ENCODE measurements at places on chromosomes 1 and 21.

DNA sequence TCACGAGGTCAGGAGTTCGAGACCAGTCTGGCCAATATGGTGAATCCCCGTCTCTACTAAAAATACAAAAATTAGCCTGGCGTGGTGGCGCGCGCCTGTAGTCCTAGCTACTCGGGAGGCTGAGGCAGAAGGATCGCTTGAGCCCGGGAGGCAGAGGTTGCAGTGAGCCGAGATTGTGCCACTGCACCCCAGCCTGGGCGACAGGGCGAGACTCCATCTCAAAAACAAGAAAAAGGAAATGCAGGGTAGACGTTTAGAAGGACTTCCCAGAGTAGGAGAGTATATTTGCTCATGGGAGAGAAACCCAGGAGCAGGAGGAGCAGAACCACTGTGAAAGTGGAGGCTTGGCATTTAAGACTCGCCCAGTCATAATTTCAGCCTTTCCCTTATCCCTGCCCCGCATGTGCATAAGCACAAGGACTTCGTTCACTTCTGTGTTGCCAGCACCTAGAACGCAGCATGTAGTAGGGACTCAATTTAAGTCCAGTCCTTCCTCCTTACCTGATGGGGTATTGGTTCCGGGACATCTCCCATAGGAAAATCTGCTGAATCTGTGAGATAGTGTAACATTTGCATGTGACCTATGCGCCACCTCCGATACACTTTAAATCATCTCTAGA, 5.2 kb upstream of the MEF2D start:
- DNase-seq: no peak

GRCh38 chr1:77592906-77593305, 89.6 kb downstream of the ZZZ3 start:
- no peak for DNase-seq

GRCh38 chr1:101257500-101258325, 20.9 kb downstream of the S1PR1 start:
- DNase-seq: no peak

DNA sequence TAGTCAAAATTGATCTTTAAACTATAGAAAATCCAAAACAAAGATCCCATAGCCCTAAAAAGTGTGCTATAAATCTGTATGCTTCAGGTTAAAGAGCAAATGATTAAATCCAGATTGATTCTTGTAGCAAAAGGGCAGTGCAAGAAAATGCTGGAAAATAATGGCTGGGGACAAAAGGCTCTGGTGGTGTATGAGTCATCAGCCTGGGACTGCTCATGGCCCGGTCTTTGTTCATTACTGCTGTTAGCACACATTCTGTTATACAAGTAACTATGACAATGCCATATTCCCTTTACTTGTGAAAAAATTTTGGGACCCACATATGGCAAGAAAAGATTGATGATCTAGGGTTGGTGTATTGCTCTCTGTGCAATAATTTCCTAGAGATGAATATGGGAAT, 89.1 kb downstream of the RWDD3 start:
- DNase-seq: no peak

GRCh38 chr1:33268927-33269610, 12.8 kb downstream of the ZNF362 start:
- DNase-seq: no peak

- no peak for DNase-seq
These were observed 96.6 kb upstream of the ERRFI1 start for GRCh38 chr1:8122477-8123407.

DNA sequence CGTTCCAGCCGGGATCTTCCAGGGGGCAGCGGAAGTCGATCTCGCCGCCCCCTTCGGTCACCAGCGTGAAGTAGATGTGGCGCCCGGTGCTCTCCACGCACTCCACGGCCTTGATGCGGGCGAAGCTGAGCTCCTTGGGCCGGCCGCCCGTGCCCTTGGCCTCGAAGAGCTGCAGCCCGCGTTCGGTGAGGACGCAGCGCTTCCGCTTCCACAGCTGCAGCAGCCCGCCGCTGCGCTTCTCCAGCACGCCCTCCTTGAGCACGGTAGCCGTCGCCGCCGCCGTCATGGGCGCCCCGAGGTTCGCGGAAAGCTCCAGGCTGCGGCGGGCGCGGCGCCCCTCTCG, 516 bp downstream of the PHLDA3 start:
- DNase-seq: no peak

GRCh38 chr21:42677339-42678321, 24.2 kb downstream of the PDE9A start:
- DNase-seq: no peak

DNA sequence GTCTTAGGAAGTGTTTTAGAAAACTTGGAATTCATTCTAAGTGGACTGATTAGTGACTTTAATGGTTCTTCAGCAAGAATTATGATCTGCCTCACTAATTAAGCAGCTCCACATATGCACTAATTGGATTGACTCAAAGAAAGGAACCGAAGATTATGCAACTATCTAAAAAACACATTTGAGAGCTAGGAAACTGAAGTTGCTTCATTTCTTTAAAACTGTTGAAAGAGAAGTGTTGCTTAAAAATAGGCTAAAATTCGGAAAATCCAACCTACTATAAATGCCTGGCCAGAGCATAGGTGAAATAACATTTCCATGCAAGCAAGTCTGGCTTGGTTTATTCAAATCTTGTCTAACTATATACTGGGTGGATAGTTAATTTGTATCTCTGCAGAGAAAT, 502.9 kb upstream of the ZRANB2 start:
- DNase-seq: no peak

DNA sequence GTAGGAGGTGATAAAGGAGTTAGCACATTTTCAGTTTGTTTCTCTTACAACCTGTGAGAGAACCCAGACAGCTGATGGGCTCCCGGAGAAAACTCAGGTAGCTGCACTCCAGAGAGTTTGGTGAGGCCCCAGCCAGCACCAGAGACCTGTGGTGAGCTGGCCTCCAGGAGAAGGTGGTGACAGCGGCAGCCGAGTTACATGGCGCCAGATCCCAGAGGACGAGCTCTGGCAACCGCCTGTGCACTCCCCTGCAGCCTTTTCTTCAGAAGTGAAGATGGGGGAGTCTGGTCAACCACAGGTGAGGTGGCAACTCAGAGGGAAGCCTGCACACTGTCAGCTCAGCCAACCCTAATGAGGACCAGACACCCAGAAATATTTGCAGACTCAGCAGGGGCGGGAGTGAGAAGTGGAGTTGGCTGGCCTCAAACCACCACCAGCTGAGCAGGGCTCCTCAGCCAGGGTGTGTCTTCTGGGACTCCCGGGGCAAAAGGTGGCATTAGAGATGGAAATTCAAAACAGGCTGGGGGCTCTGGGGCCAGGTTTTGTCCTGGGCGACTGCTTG, 209.7 kb downstream of the SETD4 start:
- DNase-seq: no peak

- DNase-seq: no peak
These were observed 2.9 kb downstream of the COL9A2 start for GRCh38 chr1:40313958-40314720.

DNA sequence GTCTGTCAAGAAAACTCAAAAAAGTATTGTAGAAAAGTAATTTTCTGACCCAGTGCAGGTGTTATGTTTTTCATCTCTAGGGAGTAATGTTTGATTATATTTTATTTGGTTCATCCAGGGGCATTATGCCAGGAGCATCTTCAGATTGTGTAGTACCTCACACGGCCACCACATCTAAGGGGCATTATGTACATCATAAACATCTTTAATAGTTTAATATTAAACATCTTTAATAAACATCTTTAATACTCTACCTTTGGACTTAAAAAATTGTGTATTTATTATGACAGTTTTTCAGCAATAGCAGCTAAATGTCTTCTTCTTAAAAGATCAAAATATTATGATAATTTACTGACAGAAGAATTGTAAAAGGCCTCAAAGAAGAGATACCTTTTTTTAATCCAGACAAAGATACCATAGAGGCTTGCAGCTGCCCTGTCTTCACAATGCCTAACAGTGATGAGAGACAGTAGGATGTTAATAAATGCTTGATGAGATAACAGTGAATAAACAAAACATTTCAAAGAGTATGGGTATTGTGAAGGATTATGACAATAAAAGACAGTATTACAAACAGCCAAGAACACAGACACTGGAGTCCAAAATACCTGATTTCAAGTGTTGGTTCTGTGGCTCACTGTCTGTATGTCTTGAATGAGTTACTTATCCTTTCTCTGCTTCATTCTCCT, 240.9 kb upstream of the ADGRL2 start:
- no peak for DNase-seq

- no peak for DNase-seq
These were observed 7.0 kb upstream of the PSEN2 start for GRCh38 chr1:226863446-226863845.

DNA sequence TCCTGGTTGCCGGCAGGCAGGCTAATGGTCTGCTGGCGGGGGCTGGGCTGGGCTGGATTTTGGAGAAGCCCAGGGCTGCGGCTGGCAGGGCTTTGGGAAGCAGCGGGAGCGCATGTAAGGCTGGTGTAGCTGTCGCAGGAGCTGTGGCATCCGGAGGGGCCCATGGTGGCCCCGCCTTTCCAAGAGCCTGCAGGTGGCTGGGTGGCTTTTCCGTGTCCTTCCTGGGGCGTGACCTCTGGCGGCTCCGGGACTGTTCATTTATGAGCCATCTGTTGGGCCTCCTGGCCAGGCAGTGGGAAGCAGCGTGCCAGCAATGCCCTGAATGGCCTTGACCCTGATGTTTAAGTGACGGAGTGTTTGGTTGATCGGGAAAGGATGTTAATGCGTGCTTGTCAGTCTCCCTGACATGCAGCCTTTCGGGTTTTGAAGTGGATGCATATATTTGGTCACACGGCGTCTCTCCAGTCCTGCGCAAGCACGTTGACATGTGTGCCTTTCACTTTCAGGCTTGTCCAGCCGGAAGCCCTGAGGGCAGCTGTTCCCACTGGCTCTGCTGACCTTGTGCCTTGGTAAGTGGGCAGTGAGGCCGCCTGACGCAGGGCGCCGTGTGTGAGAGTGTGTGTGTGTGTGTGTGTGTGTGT, 38.5 kb downstream of the AGPAT3 start:
- no peak for DNase-seq

GRCh38 chr1:94715321-94715720, 104.8 kb upstream of the SLC44A3 start:
- DNase-seq: no peak

GRCh38 chr1:239886266-239886665, 205.4 kb upstream of the FMN2 start:
- DNase-seq: no peak

DNA sequence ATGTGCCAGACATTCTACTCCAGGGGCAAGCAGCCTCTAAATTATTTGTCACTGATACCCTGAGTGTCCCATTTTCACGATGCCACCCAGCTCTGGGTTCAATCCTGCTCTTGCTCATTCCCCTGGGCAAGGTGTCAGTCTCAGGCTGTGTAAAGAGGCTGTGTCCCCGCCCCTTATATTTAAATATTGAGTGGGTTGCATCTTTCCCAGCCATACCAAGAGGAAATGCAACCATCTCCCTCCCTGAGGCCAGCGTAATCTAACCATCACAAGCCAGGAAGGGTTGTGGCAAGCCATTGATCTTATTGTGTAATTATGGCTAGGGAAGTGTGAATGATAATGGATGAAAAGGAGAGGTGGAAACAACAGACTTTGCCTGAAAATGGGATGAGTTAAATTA, 54.7 kb upstream of the CLDN14 start:
- DNase-seq: no peak

GRCh38 chr1:168825820-168826219, 96.8 kb upstream of the DPT start:
- DNase-seq: no peak

DNA sequence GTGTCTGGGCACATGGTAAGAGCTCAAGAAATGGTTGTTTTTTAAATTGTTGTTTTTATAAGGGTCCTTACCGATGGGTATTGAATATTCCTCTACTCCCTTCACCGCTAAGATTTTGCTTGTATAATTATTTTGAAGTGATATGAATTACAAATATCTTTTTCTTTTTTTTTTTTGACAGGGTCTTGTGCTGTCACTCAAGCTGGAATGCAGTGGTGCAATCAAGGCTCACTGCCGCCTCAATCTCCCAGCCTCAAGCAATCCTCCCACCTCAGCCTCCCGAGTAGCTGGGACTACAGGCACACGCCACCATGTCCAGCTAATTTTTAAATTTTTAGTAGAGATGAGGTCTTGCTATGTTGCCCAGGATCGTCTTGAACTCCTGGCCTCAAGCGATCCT, 27.1 kb upstream of the RAB3GAP2 start:
- DNase-seq: no peak

DNA sequence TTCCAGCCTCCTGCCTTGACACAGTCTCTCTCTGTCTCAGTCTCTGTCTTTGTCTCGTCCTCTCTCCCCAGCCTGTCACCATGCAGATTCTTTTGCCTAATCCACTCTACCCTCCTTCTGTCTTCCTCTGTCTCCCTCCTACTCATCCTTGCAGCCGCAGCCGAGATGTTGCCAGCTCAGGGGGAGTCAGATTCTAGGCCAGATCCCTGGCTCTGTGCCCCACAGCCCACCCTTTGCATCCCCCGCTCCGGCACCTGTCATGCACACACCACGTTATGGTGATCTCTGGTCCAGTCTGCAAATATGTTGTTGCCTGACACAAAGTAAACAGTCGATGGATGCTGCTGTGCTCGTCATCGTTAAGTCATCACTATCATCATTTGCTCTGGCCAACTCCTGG, 35.5 kb upstream of the IGSF21 start:
- no peak for DNase-seq

DNA sequence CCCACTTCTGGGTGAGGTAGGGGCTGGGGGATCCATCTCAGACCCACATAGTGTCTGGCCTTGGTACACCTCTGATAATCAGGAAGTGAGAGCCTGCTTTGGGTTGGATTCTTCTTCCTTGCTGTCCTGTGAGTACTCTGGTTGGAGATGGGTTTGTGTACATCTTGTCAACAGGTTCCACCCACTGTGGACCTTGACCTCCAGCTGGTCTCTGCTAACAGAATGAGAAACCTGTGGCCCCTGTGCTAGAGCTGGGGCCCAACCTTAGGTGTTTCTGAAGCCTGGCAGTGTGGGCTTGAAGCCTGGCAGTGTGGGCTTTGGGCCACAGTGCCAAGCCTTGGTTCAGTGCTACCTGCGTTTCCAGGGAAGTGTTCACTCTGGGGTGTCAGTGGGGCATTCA, 2.6 kb downstream of the ZBTB48 start:
- DNase-seq: no peak

DNA sequence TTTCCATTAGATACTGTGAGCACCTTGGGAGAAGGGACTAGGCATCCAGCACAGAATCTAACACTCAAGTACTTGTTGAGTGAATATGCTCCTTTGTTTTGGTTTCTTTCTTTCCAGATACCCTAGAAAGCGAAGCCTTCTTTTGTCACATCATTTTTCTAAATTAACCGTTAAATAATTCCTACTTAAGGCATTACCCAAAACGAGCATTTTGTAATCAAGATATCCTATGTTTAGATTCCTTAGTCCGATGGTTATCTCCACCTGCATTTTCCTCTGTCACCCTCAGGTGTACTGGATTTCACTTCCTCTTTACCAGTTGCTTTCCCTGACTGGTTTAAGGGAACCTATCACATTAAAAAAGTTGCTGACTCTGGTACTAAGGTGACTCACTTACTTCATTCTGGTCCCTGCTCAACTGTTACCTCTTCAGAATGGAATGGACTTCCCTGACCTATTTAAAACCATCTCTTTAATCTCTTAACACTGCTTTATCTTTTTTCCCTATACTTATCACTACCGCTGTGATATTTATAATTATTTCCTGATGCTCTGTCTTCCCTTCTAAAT, 3.2 kb downstream of the B3GALNT2 start:
- DNase-seq: no peak
